ENCODE measurements at places on chromosomes 2 and 18. TPM values are rescaled to one million over a fixed set of nuclear protein-coding genes. Genes with fewer than 3 reads are reported as not detected.

RELCH gene
- polyA plus RNA-seq, result 39.5 TPM

LTBP1 gene
- polyA plus RNA-seq, result 52.7 TPM

TTC32 gene
- 23.5 TPM for polyA plus RNA-seq

G6PC2 gene
- polyA plus RNA-seq, result not detected

ABCG5 gene
- polyA plus RNA-seq, result 0.41 TPM

MYOM1 gene
- 2.6 TPM for polyA plus RNA-seq

SPC25 gene
- 21.0 TPM for polyA plus RNA-seq

DES gene
- 10.2 TPM for polyA plus RNA-seq

ELP2 gene
- 150 TPM for polyA plus RNA-seq

TTN gene
- polyA plus RNA-seq, result 2.2 TPM

SERPINB7 gene
- not detected for polyA plus RNA-seq

IL1RN gene
- polyA plus RNA-seq, result 1.5 TPM

TBR1 gene
- polyA plus RNA-seq, result not detected

PTRHD1 gene
- polyA plus RNA-seq, result 51.6 TPM

SCN7A gene
- 123 TPM for polyA plus RNA-seq
